ENCODE measurements at places on chromosomes 6 and 20.

DNA sequence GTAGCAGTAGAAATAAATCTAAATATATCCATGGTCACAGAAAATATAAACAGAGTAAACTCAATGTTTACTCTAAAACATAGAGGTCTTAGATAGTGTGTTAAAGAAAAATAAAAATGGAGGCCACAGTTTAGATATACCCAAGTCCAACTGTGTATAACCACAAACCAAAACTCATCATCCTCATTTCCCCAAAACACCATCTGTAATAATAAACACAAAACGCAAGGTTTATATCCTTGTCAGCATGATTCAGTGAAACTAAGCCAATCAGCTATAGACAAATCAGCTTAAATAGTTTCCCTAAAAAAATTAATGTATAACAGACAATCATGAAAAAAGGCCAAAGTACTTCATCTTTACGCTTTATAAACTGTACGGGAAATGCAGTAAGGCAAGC is 2.7 kb upstream of the HACE1 start:
- DNase-seq = no peak

GRCh38 chr6:134240665-134241431 is 77.1 kb downstream of the SGK1 start:
- DNase-seq = no peak

GRCh38 chr6:13065581-13065980 is 262.8 kb downstream of the TBC1D7 start:
- DNase-seq = peak; percentile 5

DNA sequence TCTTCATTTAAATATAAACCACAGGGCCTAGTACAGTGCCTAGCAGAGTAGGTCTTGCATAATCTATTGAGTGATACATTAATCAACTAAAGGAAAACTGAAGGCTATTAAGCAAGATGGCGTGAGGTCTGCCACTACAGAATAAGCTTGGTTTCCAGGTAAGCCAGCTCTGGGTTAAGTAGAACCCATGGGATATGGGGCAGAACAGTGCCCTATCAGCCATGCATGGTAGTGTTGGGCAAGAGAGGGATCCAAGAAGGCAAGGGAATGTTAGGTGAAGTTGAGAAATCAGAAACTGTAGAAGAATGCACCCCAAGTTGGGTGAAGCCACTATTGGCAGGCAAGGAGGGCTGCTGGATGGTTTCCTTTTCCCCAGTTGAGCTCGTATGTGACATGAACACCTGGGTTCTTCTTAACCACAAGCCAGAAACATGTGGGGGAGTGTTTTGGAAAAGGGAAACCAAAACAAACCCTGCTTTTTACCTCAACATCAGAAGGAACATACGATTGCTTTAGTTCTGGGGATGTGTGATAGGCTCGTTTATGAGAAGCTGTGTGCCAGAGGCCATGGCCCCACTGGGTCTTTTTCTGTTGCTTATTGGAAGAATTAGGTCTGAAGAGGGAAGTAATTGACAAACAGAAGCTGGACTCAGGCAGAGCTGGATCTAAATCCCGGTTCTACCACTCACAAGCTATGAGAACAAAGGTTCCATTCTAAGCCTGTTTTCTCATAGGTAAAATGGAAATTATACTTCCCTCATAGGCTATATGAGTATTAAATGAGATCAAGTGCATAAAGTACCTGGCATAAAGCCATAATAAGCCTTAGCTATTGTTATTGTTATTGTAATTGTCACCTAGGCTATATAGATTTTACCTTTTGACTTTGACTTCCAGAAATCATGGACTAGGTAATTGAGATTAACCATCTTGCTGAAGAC is 33.5 kb downstream of the NEDD9 start:
- DNase-seq = no peak

- peak; percentile 58 for DNase-seq
These were observed 37.4 kb upstream of the FAM83C start for GRCh38 chr20:35329435-35330139.

GRCh38 chr6:118283766-118284165 is 264.3 kb upstream of the PLN start:
- peak; percentile 65 for DNase-seq

DNA sequence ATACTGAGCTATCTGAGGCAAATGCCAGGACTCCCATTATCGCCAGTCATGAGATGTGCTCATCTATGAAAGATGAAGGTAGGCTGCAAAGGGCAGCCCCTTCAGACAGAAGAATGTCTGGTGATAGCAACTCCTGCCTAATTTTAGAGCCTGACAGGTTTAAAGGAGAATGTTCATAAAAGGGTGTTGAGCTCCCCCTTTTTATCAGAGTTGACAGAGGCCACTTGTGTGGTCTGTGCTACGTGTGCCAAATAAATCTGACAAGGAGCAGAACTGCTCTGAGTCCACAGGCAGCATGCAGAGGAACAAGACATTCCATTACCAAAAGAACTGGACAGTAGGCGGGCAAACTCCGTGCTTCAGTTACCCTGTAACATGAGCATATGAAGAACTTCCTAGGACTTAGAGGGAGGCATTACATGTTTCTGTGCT is 101.8 kb downstream of the PREP start:
- peak; percentile 21 for DNase-seq

DNA sequence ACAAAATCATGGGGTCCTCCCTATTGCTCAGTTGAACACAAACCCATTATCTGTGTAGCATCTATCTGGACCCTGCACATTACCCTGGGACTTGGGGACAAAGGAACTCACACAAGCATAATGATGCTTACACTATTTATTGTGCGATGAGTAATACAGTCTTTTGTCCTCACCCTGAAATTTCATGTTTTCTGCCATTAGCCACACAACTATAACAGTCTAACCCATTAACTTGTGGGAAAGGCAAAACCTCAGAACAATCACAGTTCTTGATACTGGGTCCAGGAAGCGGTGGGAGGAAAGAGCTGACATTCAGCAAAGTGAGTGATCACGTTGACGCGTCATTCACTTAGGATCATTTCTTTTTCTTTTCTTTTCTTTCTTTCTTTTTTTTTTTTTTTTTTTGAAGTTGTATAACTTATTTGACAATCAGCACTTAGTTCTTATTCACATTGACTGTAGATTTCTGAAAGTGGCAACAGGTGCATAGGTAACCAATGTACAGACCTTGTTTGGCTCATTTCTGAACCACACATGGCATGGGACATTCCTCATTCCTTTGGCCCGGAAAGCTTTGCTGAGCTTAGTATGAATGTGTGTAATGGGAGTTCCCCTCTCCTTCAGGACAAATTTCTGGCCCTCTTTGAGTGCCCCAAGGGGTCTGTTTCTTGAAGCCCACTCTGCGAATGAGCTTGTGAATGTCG is 94.8 kb upstream of the CNKSR3 start:
- DNase-seq = no peak

- no peak for DNase-seq
These were observed 67.8 kb upstream of the CITED2 start for GRCh38 chr6:139442188-139442671.

- no peak for DNase-seq
These were observed 817.5 kb upstream of the SLC35B3 start for GRCh38 chr6:9252799-9253198.

GRCh38 chr6:36594816-36595643 is 868 bp downstream of the SRSF3 start:
- peak; percentile 65 for DNase-seq

DNA sequence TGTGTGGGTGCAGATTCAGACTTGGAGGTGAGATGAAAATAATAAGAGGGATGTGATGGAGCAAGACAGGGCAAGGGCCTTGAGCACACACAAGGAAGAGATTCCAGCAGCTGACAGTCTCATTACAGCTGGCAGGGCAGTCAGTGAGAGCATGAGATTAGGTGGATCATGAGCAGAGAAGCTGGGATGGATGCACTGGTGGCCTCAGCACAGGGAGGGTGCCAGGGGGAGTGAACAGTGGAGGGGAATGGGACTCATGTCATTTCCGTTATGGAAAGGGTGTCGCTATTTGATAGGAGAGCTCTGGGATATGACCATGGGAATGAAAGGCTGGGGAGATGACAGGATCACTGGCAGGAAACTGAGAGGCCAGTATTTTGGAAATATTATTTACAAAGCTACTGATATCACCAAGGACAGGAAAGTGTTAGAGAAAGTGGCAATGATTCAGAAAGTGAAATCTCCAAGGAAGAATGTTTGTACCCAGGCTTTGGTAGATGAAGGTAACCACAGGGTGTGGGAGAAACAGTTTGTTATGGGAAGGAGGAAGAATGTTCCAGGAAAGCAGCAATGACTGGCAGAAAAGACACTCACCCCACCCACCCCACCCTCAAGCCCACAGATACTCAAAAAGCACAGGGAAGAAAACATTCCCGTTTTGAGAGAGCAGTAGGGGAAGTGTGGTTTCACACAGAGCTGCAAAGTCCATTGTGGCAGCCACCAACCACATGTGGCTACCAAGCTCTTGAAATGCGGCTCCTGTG is 214.7 kb upstream of the PROKR2 start:
- peak; percentile 40 for DNase-seq

DNA sequence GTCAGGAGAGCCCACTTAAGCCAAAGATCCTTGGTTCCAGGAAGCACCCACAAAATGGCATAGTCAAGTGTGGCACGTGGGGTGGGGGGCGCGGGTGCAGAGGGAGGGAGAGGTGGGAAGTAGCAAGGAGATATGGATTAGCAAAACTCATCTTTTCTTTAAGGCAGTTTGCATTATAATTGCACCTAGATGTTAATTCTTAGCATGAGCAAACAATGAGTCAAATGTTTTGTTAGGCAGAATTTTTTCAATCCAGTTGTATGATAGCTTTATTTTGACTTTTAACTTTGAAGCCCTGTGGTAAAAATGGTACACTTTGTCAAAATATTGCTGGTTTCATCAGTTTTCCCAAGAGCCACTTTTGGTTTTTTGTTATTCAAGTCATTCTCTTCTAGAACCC is 15.0 kb downstream of the SCAND1 start:
- peak; percentile 22 for DNase-seq

- DNase-seq = peak; percentile 68
These were observed 16.4 kb downstream of the TRIM27 start for GRCh38 chr6:28907394-28907793.

DNA sequence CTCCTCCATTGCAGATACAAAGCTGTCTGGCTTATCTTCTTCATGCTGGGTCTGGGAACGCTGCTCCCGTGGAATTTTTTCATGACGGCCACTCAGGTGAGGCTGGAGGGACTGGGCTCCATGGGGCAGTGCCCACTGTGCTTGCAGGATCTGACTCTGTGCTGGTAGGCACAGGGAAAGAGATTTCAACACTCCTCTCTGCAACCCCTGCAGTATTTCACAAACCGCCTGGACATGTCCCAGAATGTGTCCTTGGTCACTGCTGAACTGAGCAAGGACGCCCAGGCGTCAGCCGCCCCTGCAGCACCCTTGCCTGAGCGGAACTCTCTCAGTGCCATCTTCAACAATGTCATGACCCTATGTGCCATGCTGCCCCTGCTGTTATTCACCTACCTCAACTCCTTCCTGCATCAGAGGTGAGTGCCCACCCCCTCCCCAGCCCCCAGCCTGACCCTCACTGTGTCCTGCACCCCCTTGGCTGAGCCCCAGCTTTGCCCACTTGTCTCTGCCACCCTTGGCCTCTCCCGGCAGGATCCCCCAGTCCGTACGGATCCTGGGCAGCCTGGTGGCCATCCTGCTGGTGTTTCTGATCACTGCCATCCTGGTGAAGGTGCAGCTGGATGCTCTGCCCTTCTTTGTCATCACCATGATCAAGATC is 6.1 kb downstream of the SLC29A1 start:
- no peak for DNase-seq

GRCh38 chr6:148998704-148999103 is 251.9 kb downstream of the UST start:
- no peak for DNase-seq

DNA sequence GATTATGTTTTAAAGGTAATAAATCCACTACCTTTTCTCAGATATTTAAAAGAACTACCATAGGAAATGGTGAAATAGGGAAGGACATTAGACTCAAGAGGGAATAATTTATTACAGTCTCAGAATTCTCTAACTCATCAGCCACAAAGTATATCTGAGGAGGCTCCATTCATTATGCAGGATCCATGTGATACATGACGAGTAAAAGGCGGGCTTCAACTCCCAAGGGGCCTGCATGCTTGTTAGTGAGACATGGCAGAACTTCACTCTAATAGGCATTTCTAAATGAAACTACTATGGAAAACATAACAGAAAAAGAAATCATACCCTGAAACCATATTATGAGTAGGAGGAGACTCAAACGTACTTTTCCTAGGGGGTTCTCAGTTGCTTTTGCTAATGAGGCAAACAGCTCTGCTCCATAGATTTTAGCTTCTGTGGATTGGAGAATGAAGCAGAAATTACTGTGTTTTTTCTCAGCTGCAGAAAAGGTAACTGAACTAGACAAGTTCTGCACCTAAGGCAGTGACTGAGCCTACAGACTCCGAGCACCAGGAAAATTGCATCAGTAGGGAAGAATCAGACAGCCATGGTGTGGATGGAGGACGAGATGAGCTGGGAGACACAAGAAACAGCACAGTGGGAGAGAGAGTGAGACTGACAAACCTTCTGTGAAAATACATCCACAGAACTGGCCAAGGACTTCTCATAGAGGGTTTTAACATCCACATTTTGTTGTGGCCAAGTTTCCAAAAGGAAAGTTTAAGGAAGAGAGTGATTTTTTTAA is 254.6 kb upstream of the PRDM1 start:
- peak; percentile 33 for DNase-seq

- DNase-seq = no peak
These were observed 59.4 kb downstream of the TNFRSF21 start for GRCh38 chr6:47250302-47250701.

GRCh38 chr6:45086360-45087084 is 241.6 kb upstream of the RUNX2 start:
- no peak for DNase-seq

- DNase-seq = no peak
These were observed 22.0 kb downstream of the STXBP5 start for GRCh38 chr6:147226163-147226724.

DNA sequence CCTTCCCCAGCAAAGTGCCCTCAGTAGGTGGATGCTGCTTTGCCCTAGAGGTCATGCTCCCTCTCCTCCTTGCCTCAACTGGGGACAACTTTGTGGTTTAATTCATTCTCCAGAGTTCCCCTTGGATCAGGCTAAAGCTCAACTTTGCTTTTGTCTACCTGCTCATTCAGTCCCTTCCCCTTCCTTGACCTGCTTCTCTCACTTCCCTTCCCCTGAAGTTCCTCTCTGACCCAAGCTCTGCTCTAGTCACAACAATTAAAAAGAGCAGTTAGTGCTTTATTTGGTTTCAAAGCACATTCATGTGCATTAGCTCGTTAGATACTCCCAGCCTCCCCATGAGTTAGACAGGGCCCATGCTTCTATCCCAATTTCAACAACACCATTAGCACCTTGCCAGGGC is 71.3 kb downstream of the DZANK1 start:
- DNase-seq = no peak
